Stimulated activated CD8-positive, alpha-beta memory T cell treated with anti-CD3 and anti-CD28 coated beads, Interleukin-7, amount 100 ng/mL, for 1 hour (primary cell): ENCODE measurements at places on chromosomes 5 and 9.

- DNase-seq, result no peak
Measured at GRCh38 chr9:2663461-2664173, 42.0 kb downstream of the VLDLR start.

DNA sequence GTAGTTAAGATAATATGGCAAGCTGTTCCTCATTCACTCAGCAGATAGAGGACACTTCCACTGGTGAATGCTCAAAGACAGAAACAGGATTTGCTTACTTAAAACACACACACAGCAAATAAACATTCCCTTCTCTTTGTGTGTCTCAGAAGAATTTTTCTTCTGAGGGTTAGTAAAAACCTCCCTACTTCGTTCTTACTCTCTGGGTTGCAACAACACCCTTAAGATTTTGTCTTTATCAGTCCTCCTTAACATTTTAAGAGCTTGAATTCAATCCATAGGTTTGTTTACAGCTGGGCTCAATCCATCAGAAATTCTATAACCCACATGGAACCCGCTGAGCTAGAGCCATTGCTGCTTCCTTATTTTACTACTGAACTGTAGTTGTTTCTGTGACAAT lies 237.4 kb upstream of the PIK3R1 start:
- DNase-seq, result no peak

- DNase-seq, result no peak
Measured at GRCh38 chr5:68290260-68290674, 74.7 kb downstream of the PIK3R1 start.

- DNase-seq, result peak; percentile 23
Measured at GRCh38 chr5:56200971-56201666, 32.0 kb downstream of the ANKRD55 start.

- DNase-seq, result no peak
Measured at GRCh38 chr9:25678147-25678666, at the start of gene TUSC1. Gene TUSC1, minus strand, starts transcription at chr9:25678444. Its CDS starts 132 bp downstream, at chr9:25678312.

DNA sequence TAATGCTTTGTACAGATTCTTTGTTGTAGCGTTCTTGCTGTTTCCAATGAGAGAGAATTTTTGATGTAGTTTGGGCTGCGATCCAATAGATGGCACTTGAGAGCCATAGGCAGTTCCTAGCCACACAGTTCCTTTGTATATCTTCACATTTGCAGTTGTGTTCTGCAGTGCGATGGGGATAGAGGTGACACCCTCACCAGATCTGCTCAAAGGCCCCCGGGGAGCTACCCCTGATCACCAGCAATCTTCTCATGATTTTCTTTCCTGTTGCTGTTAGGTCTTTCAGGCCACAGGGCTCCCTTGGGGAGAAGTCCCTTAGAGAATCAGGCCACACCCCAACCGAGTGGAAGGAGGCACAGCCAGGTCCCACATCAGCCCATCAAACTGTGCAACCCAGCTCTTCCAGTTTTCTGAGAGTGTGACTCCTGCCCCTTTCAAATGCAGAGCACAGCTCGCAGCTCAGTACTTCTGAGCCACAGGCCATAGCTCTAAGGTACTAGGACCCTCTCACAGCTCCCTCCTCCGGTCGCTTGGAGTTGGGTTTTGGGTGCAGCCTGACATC lies 353.7 kb downstream of the SLCO4C1 start:
- no peak for DNase-seq

GRCh38 chr5:146032911-146033310 lies 72.5 kb downstream of the PLAC8L1 start:
- no peak for DNase-seq

GRCh38 chr9:131739959-131740648 lies at the start of gene RAPGEF1:
Gene RAPGEF1, minus strand, starts transcription at chr9:131740076. Its CDS starts 246 bp downstream, at chr9:131739830.
- DNase-seq, result peak; percentile 77

- no peak for DNase-seq
Measured at GRCh38 chr5:126182971-126183695, 240.1 kb upstream of the GRAMD2B start.

- no peak for DNase-seq
Measured at GRCh38 chr9:84781458-84781857, 111.9 kb downstream of the NTRK2 start.

- DNase-seq, result no peak
Measured at GRCh38 chr9:131484560-131485185, 18.0 kb upstream of the POMT1 start.

- no peak for DNase-seq
Measured at GRCh38 chr5:87008751-87009560, 258.7 kb upstream of the RASA1 start.
